A549 treated with CpdA at 1 μM for 4 hours (cell line): ENCODE measurements at places on chromosomes 1 and 21. TPM values are rescaled to one million over a fixed set of nuclear protein-coding genes. Genes with fewer than 3 reads are reported as not detected.

The ACTL8 gene
- total RNA-seq = 1.2 to 1.9 TPM (median 1.7 TPM) in 5 replicates

The ETNK2 gene
- total RNA-seq = 3.0 to 4.1 TPM (median 3.4 TPM) in 5 replicates

The CLEC20A gene
- total RNA-seq = not detected in 5 replicates

The SELL gene
- total RNA-seq = 0.20 to 0.40 TPM (median 0.28 TPM) in 5 replicates

The LRRC7 gene
- total RNA-seq = not detected in 5 replicates

The FHAD1 gene
- 0.46 to 0.78 TPM (median 0.69 TPM) in 5 replicates for total RNA-seq

The CTNNBIP1 gene
- total RNA-seq = 6.4 to 10.7 TPM (median 9.1 TPM) in 5 replicates

The UHMK1 gene
- total RNA-seq = 17.3 to 21.8 TPM (median 18.6 TPM) in 5 replicates

The SH3BGR gene
- total RNA-seq = 1.1 to 2.4 TPM (median 1.5 TPM) in 4 of 5 replicates, not detected in the other

The MYOM3 gene
- 5.5 to 7.5 TPM (median 6.2 TPM) in 5 replicates for total RNA-seq

The KRTAP6-3 gene
- total RNA-seq = not detected in 5 replicates

The UQCRHL gene
- 6.7 to 9.8 TPM (median 7.3 TPM) in 5 replicates for total RNA-seq

The SPRR4 gene
- total RNA-seq = not detected in 5 replicates

The EFNA3 gene
- total RNA-seq = 2.3 to 5.0 TPM (median 4.7 TPM) in 5 replicates

The IL22RA1 gene
- total RNA-seq = 3.5 to 4.9 TPM (median 4.1 TPM) in 5 replicates

The PGBD5 gene
- total RNA-seq = 0.15 to 0.83 TPM (median 0.76 TPM) in 5 replicates
